Posterior vena cava (tissue), 2 donors: ENCODE measurements at places on chromosomes 2 and 18.
A peak's percentile ranks its signal among the peaks of the same experiment; 100 is the strongest.

- DNase-seq: no peak
These were observed 4.5 kb downstream of the ITM2C start for GRCh38 chr2:230868947-230869913.

GRCh38 chr2:98311771-98312545 lies 34.3 kb upstream of the CNGA3 start:
- no peak for DNase-seq

GRCh38 chr2:82748653-82749052 lies 1710.4 kb downstream of the SUCLG1 start:
- DNase-seq: no peak

DNA sequence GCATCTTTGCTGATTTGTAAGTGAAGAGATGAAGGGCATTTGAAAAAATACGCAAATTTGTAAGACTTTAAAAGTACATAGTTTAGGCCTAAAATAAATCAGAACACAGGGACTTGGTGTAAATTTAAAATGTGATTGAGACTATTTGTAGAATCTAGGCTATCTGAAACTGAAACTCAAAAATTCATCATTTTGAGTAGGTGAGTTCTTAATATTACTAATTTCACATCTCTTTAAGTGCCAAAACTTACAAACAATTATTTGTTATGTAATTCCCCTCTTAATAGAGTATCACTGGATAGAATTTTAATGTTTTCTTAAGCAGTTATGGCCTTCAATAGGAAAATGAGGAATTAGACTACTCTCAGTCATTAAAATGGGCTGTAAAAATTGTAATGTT lies 14.0 kb upstream of the HRH4 start:
- no peak for DNase-seq

DNA sequence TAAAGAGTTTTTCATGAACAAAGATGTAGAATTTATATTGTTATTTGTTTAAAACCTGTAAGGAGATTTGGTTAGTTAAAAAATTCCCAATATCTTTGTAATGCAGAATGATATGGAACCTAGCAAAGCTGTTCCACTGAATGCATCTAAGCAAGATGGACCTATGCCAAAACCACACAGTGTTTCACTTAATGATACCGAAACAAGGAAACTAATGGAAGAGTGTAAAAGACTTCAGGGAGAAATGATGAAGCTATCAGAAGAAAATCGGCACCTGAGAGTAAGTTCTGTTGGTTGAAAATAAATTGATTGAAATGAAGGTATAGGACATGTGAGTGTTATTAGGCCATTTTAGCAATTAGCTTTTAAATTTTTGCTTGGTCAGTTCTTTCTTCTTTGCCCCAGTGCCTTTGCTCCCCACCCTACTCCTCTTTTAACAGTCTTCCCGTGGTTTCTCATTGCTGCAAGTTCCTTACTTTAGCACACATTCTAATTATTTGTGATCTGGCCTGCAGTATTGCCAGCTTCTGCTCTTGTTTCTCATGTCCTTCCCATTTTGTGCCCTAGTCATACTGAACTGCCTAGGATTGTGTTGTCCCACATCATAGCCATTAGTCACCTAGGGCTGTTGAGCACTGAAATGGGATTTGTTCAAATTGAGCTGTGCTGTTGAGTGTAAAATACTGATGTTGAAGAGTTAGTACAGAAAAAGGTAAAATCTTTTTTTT lies 36.6 kb downstream of the VAPA start:
- no peak for DNase-seq

- DNase-seq: no peak
These were observed 133.4 kb upstream of the OSR1 start for GRCh38 chr2:19491796-19492195.

- no peak for DNase-seq
These were observed 3.2 kb upstream of the SERPINE2 start for GRCh38 chr2:224042191-224042696.

- DNase-seq: no peak
These were observed 1.3 kb downstream of the SLC23A3 start for GRCh38 chr2:219168526-219168925.

GRCh38 chr18:13539843-13540476 lies 186.4 kb downstream of the FAM210A start:
- no peak for DNase-seq

- DNase-seq: no peak
These were observed 11.5 kb downstream of the GAL3ST2 start for GRCh38 chr2:241788135-241788534.

DNA sequence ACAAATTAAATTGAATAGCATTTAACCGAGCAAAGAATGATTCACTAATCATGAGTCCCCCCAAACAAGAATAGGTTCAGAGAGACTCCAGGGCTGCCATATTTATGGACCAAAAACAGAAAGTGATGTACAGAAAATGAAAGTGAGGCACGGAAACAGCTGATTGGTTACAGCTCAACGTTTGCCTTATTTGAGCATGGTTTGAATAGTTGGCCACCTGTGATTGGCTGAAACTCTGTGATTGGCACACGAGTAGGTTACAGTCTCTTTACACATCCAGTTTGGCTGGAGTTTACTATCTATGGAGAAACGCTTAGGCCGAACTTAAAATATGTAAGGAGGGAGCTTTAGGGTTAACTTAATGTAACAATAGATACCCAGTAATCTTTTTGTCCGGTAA lies 27.0 kb upstream of the DPYSL5 start:
- DNase-seq: no peak

- no peak for DNase-seq
These were observed 599.5 kb upstream of the SYT4 start for GRCh38 chr18:43876748-43877147.

DNA sequence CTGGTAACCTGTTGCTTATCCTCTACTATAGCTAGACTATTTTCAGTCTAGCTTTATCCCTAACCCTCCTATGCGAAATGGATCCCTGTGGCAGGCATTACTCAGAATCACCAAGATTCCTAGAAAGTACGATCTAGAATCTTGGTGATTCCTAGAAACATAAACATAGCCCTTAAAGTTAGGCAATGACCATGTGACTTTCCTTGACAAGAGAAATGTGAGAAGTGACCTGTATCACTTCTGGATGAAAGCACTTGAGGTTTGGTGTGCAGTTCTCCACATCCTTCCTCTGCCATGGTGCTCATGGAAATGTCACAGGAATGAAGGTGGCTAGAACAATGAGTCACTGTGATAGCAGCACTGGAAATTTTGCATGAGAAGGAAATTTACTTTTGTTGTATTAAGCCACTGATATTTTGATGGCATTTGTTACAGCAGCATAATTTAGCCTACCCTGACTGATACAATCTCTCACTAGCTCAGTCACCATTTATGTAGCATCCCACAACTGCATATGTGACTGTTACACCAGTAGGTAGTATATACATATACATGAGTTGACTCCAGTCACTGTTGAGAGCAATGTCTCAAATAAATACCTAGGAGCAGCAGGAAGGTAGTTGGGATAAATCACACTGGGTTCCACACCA lies 68.3 kb upstream of the MAPRE2 start:
- no peak for DNase-seq

DNA sequence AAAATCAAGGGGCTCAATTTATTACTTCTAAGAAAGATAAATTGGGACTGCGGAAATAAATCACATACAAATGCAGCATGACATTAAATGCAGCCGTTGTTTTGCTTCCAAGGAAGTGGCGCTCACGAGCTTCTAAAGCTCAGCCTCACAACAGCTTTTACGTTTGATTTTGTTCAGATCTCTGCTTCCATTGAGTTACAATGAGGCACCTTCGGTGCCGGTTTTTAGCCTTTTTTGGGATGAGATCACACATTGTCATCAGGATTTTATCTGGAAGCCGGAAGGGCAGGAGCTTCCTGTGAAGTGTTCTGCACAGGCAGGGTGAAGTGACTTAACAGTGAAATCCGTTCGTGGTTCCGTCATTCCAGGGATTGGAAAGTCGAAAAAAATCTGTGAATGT lies 209.8 kb downstream of the DCDC2C start:
- no peak for DNase-seq

- DNase-seq: no peak
These were observed 10.8 kb downstream of the GGCX start for GRCh38 chr2:85550486-85550885.

DNA sequence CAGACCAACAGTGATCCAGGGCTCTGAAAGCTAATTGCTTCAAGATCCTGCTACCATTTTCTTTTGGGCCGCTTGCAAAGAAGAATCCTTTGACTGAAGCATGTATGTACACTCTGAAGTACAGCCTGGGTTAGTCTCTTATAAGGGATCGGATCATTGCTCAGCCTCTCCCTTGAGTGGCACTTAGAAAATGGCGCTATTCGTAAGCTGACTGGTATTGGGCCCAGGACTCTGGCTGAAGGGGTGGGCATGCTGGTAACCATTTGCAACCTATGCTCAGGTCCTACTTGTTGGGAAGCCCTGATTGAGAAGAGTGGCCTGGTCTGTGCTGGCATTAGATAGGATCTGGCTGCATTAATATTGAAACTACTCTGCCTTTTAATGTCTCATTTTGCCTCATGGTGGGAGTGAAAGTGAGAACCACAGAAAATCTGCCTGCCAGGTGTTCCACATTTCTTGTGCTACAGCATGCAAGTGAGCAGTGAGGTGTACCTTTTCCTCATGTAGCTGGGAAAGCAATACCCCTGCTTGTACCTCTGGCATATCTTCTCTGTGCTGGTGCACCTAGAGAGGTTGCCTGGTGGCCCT lies 661 bp upstream of the MGAT5 start:
- no peak for DNase-seq

DNA sequence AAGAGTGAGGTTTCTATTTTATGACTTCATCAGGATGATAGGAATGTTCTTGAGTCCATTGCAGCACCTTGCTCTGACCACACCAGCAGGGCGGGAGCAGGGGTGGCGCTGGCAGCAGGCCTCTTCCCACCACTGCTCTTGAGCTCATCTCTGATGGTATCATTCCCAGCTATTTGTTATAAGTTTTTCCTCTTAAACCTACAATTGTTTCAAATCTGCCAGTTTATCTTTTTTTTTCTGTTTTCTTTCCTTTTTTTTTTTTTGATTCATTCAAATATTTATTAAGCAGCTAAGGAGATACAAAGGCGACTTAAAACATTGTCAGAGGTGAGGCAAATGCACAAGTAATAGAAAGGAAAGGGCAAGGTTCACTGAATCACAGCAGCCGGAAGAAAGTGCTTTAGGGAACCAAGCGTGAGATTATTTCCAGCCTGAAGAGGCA lies 28.7 kb downstream of the NIFK start:
- peak; percentile 28 for DNase-seq

- DNase-seq: no peak
These were observed 89.9 kb downstream of the GULP1 start for GRCh38 chr2:188381614-188382013.

DNA sequence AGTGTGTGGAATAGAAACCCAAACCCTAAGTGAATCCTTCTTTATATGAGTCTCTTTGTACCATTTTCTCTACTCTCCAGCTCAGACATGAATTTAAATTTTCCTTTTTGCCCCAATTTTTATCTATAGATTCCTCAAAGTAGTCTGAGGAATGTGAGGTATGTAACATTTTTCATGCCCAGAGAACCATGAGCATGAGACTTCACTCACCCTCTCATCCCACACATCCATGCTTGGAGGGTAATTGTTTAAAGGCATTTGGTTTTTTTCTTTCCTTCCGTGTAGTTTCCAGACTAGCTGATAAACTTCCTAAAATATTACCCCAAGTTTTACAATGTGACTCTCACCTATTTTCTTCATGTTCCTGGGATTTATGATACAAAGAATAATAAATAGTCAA lies 2056.8 kb upstream of the CELF4 start:
- no peak for DNase-seq

DNA sequence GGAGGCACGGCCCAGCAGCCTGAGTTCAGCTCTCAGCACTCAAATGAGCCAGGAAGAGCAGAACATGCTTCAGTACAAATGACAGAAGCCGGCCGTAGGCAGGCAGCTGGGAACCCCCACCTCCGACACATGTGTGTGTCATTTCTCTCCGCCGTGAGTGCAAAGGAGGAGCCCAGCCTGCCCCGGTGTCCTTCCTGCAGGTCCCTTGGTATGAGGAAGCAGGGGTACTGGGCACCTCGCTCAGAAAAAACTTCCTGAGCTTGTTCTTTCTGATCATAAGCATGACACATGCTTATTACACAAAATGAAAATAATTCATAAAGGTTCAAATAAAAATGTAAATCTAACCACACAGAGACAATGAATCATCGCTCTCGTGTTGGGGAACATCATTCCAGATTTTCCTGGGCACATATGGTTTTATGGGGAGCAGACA lies 35.3 kb downstream of the KCNF1 start:
- DNase-seq: peak; percentile 9

- no peak for DNase-seq
These were observed 94.9 kb downstream of the MGAT5 start for GRCh38 chr2:134348760-134349159.

DNA sequence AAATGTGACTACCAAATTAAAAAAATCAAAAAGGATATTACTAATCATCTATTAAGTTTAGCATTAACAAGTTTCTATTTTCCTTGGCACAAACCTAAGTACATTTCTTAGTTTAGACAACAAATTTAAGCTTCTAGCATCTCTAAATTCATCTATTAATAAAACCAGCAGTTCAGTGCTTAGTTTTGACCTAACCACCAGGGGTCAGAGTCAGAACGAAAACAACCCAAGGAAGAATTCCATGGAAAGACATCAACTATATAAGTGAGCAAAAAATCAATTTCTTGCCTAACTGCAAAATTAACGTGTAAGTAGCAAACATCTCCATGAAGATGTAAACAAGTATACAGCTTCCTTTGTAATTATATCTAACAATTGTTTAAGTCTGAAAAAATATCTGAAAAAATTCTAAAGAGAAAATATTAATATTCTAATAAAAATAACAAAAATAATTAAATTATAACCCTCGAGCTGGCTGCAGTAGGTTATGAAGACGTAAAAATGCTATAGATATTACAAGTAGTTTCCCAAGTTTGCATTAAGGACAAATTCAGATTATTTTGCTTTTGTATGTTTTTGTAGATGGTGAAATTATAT lies 83.7 kb downstream of the CERKL start:
- no peak for DNase-seq

- DNase-seq: no peak
These were observed 537.5 kb downstream of the MBD2 start for GRCh38 chr18:53686965-53687364.

DNA sequence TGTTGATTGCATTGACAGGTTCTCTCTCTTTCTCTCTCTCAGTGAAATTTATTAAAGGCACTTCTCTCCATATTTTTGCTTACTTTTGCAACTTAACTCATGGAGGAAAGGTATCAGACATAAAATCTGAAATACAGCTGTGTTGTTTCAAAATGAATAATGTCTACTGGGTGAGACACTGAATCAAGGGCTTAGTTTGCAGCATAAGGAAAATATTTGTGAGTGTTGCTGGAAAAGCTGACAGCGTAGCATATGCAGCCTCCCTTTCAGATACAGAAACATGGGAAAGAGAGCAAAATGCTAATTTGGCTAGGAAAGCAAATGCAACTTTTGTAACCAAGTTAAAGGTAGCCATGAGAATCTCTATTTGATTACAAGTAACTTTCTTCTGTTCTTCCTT lies 81.5 kb upstream of the COL3A1 start:
- no peak for DNase-seq

DNA sequence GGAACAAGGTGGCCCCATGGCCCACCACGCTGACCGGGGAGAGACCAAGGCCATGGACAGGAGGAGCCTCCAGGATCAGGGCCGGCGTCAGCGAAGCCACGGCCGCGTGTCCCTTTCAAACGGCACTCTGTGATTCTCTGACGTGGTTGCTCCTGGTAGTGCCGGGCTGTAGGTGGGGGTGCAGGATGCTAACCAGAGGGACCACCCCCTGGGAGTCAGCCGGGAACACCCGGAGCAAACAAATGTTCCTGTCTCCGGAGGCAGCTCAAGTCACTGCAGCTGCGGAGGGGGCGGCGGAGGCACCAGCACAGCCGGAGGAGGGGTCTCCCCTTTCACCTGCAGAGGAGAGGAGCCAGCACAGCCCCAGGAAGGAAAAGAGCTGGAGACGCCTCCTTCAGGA lies 750.6 kb upstream of the SALL3 start:
- DNase-seq: no peak

- peak; percentile 23 for DNase-seq
These were observed 6.8 kb upstream of the NEU2 start for GRCh38 chr2:233025706-233026105.
